ENCODE measurements at places on chromosomes 2 and 18. TPM values are rescaled to one million over a fixed set of nuclear protein-coding genes. Genes with fewer than 3 reads are reported as not detected.

The PLB1 gene
- 0.64 TPM for total RNA-seq

The LHCGR gene
- not detected for total RNA-seq

The MTCL1 gene
- 0.40 TPM for total RNA-seq

The MROH2A gene
- total RNA-seq = not detected

The CFAP221 gene
- total RNA-seq = not detected

The MLPH gene
- not detected for total RNA-seq

The OSBPL1A gene
- total RNA-seq = 1.4 TPM

The TEX51 gene
- not detected for total RNA-seq

The LYPD6B gene
- total RNA-seq = not detected

The SLC14A1 gene
- 0.80 TPM for total RNA-seq

The LRRTM1 gene
- total RNA-seq = not detected

The IL36B gene
- not detected for total RNA-seq

The POTEC gene
- total RNA-seq = not detected

The SPEG gene
- 1.1 TPM for total RNA-seq

The UGT1A4 gene
- not detected for total RNA-seq

The TEX44 gene
- total RNA-seq = not detected

The SLC39A10 gene
- total RNA-seq = 37.4 TPM

The FSHR gene
- total RNA-seq = not detected

The PDE11A gene
- not detected for total RNA-seq

The GULP1 gene
- not detected for total RNA-seq

The SERPINB7 gene
- total RNA-seq = not detected

The CAPN14 gene
- 0.39 TPM for total RNA-seq

The ZNF2 gene
- 3.9 TPM for total RNA-seq

The REG1B gene
- total RNA-seq = not detected

The GPBAR1 gene
- 0.14 TPM for total RNA-seq

The ATP6V1B1 gene
- total RNA-seq = not detected

The BOK gene
- 0.10 TPM for total RNA-seq

The NFE2L2 gene
- 52.0 TPM for total RNA-seq

The IL36A gene
- not detected for total RNA-seq

The ALLC gene
- total RNA-seq = not detected

The CCDC178 gene
- total RNA-seq = not detected

The MORN2 gene
- 6.7 TPM for total RNA-seq

The B4GALT6 gene
- total RNA-seq = 2.6 TPM

The LOXL3 gene
- 0.90 TPM for total RNA-seq

The KCNS3 gene
- 0.17 TPM for total RNA-seq

The MCFD2 gene
- 36.5 TPM for total RNA-seq

The ERMN gene
- total RNA-seq = 1.5 TPM

The NPPC gene
- total RNA-seq = 0.22 TPM

The AQP12A gene
- total RNA-seq = not detected

The RFX8 gene
- total RNA-seq = 1.0 TPM

The REG3A gene
- total RNA-seq = not detected

The ABCG8 gene
- total RNA-seq = not detected

The CYP1B1 gene
- 4.3 TPM for total RNA-seq

The ASB18 gene
- not detected for total RNA-seq

The LYG1 gene
- total RNA-seq = 1.2 TPM

The CNNM4 gene
- 7.5 TPM for total RNA-seq

The FAM237A gene
- not detected for total RNA-seq

The L3MBTL4 gene
- 0.31 TPM for total RNA-seq

The ATP5MC3 gene
- 346 TPM for total RNA-seq

The SMAD7 gene
- 13.6 TPM for total RNA-seq

The MC4R gene
- not detected for total RNA-seq

The LIMS3 gene
- 3.3 TPM for total RNA-seq

The SPP2 gene
- not detected for total RNA-seq

The HNMT gene
- total RNA-seq = not detected

The SLC5A7 gene
- total RNA-seq = not detected
